Fibroblast of villous mesenchyme (primary cell): ENCODE measurements at places on chromosomes 5 and 9.

- no peak for DNase-seq
Measured at GRCh38 chr5:150672237-150672883, 11.3 kb downstream of the MYOZ3 start.

DNA sequence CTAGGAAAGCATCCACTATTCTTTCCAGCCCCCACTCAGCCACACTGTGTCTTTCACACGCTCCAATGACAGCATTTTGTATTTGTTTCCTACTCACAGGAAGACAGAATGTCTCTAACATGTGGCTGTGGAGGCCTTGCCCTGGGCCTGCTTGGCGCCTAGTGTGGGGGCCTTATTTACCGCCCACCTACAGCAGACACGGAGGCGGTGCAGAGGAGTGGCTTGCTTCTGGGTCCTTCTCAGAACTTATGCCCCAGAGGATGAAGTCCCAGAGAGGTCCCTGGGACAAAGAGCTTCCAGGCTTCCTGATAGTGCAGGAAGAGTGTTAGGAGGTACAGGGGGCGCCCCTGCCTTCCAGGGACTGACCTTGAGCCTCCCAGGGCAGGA, 8.5 kb upstream of the MRNIP start:
- DNase-seq, result no peak

DNA sequence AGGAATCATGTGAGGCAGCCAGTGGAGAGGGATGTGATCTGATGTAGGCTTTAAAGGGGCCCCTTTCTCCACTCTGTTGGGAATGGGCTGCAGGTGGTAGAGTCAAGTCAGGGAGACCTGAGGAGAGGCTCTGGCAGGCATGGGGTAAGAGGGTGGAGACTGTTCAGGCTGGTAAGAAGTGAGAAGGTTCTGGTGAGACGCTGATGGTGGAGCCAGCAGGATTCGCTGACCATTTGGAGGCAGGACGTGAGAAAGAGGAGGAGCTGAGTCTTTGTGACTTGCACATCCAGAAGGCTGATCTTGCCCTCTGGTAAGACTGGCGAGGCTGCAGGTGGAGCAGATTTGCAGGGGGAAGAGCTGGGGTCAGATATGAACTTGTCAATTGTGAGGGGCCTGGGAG, 248.0 kb downstream of the NSG2 start:
- DNase-seq, result no peak

DNA sequence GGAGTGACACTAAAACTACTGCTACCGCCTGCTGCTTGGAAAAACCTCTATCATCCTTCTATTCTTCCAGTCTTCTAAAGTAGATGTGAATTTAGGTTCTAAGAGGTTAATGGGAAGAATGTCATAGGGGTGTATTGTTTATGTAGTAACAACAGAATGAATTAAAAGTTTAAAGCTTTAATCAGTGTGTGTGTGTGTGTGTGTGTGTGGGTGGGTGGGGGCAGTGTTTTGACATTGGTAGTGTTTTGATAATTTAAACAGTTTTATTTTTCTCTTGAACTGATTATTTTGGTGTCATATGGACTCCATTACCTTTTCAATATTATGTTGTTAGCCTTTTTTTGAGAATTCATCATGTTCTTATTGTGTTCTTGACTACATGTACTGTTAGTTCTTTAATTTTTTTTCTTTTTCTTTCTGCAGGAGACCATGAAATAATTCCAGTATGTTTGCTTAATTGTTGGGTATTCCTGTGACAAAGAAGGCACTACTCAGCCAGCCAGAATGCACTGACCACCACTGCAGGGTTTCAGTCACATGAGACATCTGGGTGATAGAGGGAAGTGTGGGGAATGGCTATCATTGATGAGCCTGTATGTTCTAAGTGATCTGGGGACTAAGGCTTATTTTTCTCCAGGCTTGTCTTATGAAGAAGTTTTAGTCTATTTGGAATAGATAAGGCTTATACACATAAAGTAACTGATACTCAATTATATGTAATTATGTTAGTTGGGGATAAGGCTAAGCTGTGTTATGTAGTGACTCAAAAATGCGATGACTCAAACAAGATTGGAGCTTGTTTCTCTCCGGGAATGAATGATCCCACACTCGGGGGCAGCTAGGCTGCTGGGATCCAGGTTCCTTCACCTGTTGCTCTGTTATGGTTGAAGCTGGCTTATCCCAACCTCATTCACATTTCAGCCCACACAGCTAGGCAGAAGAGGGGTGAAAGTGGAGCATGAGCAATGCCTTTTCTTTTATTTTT, 50.2 kb upstream of the ACTBL2 start:
- peak; percentile 30 for DNase-seq

GRCh38 chr5:118220556-118221195, 767.7 kb downstream of the DTWD2 start:
- DNase-seq, result no peak
